Prostate gland (tissue), 2 donors: ENCODE measurements at places on chromosomes 5 and 9.

- no peak overlapping the region for H3K27ac ChIP-seq
- H3K4me3 ChIP-seq: peak overlapping the region; percentile 24
- DNase-seq: no peak
- no peaks in the 10 kb centered on the region for H3K27me3 ChIP-seq
- H3K36me3 ChIP-seq: no peaks in the 10 kb centered on the region
- no peaks in the 10 kb centered on the region for H3K4me1 ChIP-seq
Measured at GRCh38 chr5:110727025-110727314, 499 bp upstream of the TMEM232 start.

- no peaks in the 10 kb centered on the region for H3K36me3 ChIP-seq
- no peak overlapping the region for H3K27ac ChIP-seq
- H3K4me1 ChIP-seq: no peaks in the 10 kb centered on the region
- H3K27me3 ChIP-seq: no peaks in the 10 kb centered on the region
Measured at GRCh38 chr5:122908108-122908507, 62.7 kb downstream of the SNX24 start.

- H3K4me1 ChIP-seq: no peaks in the 10 kb centered on the region
- H3K27ac ChIP-seq: no peak overlapping the region
- no peaks in the 10 kb centered on the region for H3K27me3 ChIP-seq
Measured at GRCh38 chr9:36092014-36092413, 44.5 kb upstream of the GLIPR2 start.

GRCh38 chr5:160233215-160233614, 3.9 kb downstream of the FABP6 start:
- no peak overlapping the region for H3K27ac ChIP-seq
- no peak for DNase-seq
- no peaks in the 10 kb centered on the region for H3K27me3 ChIP-seq
- no peaks in the 10 kb centered on the region for H3K36me3 ChIP-seq

DNA sequence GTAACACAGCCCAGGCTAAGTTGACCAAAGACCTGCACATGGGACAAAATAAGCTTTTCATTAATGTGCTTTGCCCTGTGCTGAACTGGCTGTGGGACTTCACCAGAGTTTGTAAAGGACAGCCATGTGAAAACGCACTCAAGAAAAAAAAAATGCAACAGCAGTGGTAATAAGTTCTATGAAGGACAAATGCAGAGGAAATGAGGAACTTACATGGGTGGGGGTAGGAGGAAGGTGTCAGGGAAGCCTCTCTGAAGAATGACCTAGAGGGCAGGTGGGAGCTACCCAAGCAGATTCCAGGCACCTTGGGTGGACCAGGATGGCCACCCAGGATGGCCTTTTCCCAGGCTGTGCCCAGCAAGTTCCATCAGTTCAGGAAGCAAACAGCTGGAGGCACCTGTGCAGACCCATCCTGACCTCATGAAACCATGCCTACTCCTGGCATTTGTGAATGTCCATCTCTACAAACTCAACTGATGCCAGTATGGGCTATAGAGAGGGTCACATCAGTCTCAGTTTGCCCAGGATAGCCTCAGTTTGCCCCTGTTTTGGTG, 6.7 kb upstream of the PHF2 start:
- H3K27ac ChIP-seq: no peak overlapping the region
- H3K4me3 ChIP-seq: no peak overlapping the region
- DNase-seq: no peak
- H3K36me3 ChIP-seq: no peaks in the 10 kb centered on the region
- H3K27me3 ChIP-seq: no peaks in the 10 kb centered on the region

GRCh38 chr9:18717759-18718158, 243.8 kb downstream of the ADAMTSL1 start:
- DNase-seq: no peak
- H3K27ac ChIP-seq: no peak overlapping the region
- H3K27me3 ChIP-seq: no peaks in the 10 kb centered on the region
- H3K4me1 ChIP-seq: no peaks in the 10 kb centered on the region

GRCh38 chr5:76859591-76860247, 9.9 kb downstream of the S100Z start:
- no peak overlapping the region for H3K4me3 ChIP-seq
- no peaks in the 10 kb centered on the region for H3K4me1 ChIP-seq
- no peaks in the 10 kb centered on the region for H3K27me3 ChIP-seq
- DNase-seq: no peak
- no peak overlapping the region for H3K27ac ChIP-seq
